ENCODE measurements at places on chromosomes 3 and 15.

DNA sequence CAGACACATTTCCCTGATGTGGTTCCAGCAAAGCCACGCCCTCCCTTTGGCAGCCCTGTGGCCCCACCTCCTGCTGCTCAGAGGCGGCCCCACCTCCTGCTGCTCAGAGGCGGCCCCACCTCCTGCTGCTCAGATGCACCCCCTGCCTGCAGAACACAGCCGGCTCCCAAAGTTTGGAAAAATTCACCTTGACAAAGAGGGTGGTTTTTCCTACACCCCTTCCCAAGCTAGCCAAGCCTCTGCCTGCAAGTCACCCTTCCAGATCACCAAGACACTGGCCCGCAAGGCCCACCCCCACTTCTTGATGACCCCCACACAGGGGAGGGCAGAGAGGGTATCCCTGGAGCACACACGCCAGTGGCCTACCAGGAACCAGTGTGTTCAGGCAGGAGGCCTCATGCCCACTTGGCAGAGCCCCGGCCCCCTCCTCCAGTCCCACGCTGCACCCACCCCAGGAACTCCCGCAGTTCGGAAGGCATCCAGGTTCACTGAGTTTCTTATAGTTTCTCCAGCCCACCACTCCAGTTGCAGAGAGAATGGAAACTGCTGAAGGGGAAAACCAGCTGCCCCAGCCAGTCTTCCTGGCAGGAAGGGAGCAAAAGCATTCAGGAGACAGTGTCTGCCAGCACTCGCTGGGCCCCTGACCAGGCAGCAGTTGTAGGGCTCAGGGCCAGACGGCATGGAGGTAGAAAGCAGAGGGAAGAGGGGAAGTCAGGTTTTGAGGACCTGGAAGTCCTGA lies 2.3 kb upstream of the HAPLN3 start:
- peak; percentile 88 for DNase-seq

- no peak for DNase-seq
Measured at GRCh38 chr3:175493301-175493700, 634.2 kb downstream of the NAALADL2 start.

DNA sequence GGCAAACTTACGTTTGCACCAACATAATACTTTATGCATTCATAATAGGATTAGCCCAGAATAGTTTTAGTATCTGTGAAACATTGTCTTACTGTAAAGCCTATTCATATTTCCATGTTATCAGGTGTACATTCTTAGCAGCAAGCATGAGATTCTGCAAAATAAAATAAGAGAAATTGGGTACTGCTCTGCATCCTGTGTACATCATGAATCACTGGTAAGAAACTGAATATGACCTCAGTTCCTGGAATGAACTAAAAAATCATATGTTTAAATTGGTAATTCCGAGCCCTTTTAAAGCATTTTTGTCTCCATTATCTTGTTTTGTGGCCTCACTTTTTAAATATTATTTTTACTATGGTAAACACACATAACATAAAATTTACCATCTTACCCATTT lies 605.1 kb downstream of the ROBO1 start:
- DNase-seq: no peak

- no peak for DNase-seq
Measured at GRCh38 chr3:88220126-88220525, 70.4 kb downstream of the C3orf38 start.

DNA sequence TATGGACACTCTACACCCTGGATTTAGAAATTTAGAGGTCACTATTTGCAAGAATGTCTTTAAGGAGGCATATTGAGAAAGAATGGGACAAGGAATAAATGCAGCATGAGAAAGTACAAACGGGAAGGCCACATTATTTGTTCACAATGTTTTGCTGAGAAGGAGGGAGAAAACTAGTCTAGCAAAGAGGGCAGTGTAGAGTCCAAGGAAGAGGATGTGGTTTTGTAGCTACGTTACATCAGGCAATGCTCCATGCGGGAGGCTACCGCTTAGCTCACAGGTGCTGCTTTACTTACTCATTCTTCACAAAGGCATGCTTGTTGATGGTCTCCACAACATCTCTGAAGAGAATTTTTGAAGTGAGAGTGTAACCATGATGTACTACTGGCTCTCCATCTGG lies 191.1 kb downstream of the PLCH1 start:
- no peak for DNase-seq

- DNase-seq: no peak
Measured at GRCh38 chr3:42827654-42828053, 18.4 kb downstream of the ACKR2 start.

DNA sequence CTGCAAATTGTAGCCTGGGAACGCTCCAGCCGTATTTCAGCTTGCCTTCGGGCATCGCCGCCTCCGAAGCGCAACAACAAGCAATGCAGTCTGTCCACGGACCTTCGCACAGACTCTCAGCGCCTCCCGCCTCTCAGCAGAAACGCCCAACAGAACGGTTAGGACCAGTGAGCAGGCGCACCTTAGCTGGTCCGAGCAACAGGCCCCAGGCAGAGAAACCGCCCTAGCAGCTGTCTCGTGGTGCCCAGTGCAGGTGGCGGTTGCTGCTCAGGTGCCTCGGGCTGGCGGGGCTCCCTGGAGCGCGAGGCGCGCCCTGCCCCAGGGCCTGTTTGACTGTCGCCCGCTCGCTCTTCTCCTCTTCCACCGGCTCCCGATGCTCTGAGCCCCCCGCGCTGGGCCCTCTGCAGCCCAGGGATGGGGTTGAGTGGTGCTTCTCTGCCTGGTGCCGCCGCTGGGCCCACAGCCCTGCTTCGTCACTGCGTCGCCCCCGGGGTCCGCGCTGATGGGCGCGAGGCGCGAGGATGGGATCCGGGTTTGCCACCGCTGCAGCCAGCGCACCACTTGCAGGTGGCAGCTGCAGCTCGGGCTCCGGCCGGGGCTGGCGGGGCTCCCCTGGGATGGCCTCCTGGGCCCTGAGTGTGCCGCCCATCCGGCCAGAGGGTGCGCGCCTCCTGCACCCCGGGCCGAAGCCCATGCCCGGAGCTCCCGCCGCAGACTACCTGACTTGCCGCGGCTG lies 268.4 kb upstream of the FRG2C start:
- no peak for DNase-seq

DNA sequence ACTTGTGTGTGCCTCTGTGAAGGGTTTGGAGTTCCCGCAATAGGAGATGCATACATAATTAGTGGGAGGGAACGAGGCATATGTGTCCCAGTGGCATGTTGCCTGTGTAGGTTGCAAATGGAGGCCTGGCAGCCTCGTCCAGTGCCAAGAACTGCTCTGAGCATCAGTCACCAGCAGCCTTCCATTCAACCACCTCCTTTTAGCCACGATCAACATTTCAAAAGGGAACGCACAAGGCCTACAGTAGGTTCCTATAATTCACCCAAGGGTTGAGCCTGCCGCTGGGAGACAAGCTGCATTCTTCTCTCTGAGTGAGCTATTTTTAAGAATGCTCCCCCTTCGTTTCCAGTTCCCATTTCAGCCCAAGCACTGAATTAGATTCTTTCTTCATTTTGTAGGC lies 78.8 kb upstream of the CTNNB1 start:
- DNase-seq: no peak

DNA sequence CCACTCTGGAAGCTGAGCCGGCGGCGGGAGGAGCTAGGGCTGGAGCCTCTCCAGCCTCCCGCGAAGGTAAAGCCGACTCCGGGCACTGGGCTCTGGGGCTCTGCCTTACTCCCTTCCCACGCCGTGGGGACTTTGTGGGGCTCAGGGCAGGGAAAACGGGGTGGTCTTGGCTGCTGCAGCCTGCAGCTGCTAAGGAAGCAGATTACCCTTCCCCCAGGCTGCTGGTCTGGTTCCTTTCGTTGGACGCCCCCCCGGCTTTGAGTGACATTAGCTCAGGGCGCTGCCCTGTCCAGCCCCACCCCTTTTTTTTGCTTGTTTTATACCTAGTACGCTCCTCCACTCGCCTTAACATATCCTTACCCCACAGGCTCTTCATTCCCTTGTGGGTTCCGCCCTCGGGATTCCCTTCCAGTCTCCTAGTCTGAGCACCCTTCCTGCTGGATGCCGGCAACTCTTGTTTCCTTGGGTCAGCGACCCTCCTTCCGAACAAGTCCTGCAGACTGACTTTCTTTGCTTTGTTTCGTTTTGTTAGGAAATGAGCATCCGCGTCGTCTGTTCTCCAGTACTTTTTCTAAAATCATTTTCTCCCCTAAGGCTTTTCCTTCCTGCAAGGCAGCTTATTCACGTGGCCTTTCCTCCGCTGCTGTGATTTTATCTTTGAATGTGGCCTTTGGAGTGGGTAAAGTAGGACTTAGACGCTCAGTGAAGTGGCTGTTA lies 551 bp downstream of the DNAJC13 start:
- DNase-seq: peak; percentile 46

DNA sequence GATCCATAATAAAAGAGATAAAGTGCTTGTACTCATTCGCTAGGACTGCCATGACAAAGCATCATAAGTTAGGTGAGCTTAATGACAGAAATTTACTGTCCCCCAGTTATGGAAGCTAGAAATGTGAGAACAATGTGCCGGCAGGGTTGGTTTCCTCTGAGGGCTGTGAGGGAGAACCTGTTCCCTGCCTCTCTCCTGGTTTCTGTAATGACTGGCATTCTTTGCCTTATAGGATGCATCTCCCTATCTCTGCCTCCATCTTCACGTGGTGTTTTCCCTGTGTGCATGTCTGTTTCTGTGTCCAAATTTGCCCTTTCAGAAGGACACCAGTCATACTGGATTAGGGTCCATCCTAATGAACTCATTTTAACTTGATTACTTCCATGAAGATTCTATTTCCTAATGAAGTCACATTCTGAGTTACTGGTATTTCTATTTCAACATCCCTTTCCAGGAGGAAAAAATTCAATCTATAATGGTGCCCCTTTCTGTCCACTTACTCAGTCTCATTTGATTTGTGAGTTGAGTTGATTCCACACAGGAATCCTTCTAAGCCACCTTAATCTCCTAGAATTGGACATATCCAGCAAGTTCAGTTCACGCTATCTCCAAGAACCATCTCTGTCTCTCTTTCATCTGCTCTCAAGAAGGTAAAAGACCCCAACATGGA lies 71.2 kb upstream of the LIPC start:
- DNase-seq: no peak

- peak; percentile 38 for DNase-seq
Measured at GRCh38 chr3:9397906-9398699, 688 bp downstream of the SETD5 start.

GRCh38 chr15:84772467-84772866 lies 24.1 kb downstream of the ZNF592 start:
- no peak for DNase-seq

DNA sequence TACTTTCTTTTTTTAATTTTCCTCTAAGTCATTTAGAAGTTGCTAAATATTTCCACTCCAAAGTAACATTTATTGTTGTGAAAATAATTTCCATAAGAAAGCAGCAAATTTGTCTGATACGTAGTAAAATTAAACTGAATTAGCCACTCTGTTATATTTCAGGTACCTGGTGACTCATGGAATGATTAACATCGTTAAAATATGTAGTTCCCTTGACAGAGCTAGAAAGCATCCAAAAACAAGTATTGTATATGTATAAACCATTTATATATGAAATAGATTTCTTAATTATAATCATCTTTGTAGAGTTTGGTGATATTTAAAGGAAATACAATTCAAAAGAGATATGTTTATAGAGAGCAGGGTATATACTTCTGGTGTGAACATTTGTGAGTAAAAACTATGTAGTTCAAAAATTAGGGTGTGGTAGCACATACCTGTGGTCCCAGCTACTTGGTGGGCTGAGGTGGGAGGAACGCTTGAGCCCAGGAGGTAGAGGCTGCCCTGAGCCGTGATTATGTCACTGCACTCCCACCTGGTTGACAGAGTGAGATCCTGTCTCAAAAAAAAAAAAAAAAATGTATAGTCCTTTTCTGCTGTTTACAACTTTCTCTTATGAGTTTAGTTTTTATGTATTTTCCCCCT lies 36.6 kb downstream of the ATP11B start:
- DNase-seq: no peak

- no peak for DNase-seq
Measured at GRCh38 chr15:38690216-38690615, 125.6 kb upstream of the RASGRP1 start.

- no peak for DNase-seq
Measured at GRCh38 chr3:101100361-101101009, 107.3 kb upstream of the ABI3BP start.

DNA sequence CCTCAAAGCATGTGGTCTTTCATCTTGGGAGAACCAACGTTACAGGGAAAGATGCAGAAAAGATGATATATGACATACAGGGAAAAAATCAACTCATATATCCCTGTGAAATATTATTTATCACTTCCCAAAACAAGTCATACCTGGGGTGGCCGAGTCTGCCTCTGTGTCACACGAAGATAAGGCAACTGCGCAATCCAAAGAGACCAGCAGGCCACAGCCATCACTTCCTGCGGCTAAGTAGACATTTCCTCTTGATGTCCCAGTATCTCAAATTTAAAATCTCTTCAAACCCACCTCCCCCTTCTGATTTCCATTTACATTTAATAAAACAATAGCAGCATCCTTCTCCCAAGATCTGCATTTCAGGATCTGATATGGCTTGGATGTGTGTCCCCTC lies 71.5 kb downstream of the IGF2BP2 start:
- DNase-seq: no peak

GRCh38 chr3:63519426-63519825 lies 133.0 kb upstream of the SNTN start:
- DNase-seq: no peak

GRCh38 chr3:160448845-160449635 lies 546 bp downstream of the TRIM59 start:
- DNase-seq: no peak

GRCh38 chr15:65460741-65461347 lies 38.1 kb upstream of the IGDCC4 start:
- DNase-seq: peak; percentile 50

DNA sequence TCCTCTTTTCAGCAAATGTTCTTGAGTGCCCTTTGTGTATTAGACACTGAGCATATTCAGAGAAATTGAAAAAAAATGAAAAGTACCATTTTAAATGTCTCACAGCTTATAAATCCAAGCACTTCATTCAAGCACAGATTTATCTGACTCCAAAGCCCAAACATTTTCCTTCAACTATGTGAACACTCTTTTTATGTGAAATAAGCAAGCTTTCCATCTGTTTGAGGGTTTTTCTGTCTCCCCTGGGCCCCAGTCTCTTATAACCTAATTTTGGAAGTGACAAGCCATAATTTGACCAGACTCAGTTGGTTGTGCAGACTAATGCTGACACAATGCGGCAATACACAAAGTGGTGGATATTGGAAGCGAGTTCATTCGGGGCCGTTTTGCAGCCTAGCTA lies 170.3 kb downstream of the CNTN6 start:
- DNase-seq: no peak

GRCh38 chr3:56188201-56188600 lies 280.1 kb downstream of the ERC2 start:
- DNase-seq: no peak

GRCh38 chr3:64861684-64862083 lies 173.9 kb upstream of the ADAMTS9 start:
- DNase-seq: no peak

DNA sequence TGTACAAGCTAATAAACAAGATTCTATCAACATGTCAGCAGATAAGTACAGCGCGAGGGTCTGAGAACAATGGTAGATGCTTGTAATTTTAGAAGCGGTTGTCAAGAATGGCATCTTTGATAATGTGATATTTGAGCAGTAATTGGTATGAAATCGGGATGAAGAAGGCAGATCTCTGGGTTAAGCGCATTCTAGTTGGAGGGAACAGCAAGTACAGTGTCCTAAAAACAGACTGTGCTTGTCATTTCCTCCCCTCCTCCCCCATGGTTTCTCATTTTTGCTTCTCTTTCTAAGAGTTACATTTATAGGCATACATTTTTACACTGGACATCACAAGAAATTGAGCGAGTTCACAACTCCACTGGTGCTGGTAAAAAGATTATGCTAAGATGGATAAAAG lies 23.3 kb downstream of the TGFBR2 start:
- no peak for DNase-seq

- no peak for DNase-seq
Measured at GRCh38 chr3:23697416-23697815, 108.3 kb upstream of the UBE2E1 start.

- no peak for DNase-seq
Measured at GRCh38 chr3:169940470-169941181, 26.0 kb upstream of the SEC62 start.
